HCT116 (cell line): ENCODE measurements at places on chromosomes 1 and 21. TPM values are rescaled to one million over a fixed set of nuclear protein-coding genes. Genes with fewer than 3 reads are reported as not detected.

- DNase-seq = no peak
These were observed 39.8 kb upstream of the FHAD1 start for GRCh38 chr1:15207031-15207828.

GRCh38 chr1:238955934-238956333 is 430.4 kb upstream of the CHRM3 start:
- DNase-seq = no peak

GRCh38 chr1:109803901-109804331 is 40.2 kb upstream of the EPS8L3 start:
- no peak for DNase-seq

DNA sequence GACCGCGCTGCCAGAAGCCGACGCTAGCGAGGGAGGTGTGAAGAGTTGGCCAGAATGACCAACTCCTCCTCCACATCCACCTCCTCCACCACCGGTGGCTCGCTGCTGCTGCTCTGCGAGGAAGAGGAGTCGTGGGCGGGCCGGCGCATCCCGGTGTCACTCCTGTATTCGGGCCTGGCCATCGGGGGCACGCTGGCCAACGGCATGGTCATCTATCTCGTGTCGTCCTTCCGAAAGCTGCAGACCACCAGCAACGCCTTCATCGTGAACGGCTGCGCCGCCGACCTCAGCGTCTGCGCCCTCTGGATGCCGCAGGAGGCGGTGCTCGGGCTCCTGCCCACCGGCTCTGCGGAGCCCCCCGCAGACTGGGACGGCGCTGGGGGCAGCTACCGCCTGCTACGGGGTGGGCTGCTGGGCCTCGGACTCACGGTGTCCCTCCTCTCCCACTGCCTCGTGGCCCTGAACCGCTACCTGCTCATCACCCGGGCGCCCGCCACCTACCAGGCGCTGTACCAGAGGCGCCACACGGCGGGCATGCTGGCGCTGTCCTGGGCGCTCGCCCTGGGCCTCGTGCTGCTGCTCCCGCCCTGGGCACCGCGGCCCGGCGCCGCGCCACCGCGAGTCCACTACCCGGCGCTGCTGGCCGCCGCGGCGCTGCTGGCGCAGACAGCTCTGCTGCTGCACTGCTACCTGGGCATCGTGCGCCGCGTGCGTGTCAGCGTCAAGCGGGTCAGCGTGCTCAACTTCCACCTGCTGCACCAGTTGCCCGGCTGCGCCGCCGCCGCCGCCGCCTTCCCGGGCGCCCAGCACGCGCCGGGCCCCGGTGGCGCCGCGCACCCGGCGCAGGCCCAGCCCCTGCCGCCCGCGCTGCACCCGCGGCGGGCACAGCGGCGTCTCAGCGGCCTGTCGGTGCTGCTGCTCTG is 1.2 kb downstream of the GPR88 start:
- DNase-seq = no peak

GRCh38 chr1:164337394-164337793 is 221.6 kb upstream of the PBX1 start:
- no peak for DNase-seq

DNA sequence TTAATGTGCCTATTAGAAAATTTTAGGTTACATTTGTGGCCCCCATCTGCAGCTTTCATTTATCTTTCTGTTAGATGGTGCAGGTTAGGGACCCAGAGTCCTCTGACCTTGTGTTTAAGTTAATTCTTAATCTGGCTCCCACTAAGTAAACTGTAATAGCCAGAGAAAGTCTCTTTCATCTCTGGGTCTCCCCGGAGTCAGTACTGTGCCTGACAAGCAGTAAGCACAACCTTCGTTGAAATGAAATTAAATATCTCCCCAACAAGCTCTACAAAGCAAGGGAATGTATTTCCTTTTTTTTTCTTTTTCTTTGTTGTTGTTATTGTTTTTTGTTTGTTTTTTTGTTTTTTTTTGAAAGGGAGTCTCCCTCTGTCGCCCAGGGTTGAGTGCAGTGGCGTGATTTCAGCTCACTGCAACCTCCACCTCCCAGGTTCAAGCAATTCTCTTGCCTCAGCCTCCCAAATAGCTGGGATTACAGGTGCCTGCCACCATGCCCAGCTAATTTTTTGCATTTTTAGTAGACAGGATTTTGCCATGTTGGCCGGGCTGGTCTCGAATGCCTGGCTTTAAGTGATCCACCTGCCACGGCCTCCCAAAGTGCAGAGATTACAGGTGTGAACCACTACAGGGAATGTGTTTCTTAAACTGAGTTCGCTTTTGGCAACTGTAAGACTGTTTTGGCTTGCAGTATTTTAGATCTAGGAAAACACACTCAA is 81.6 kb downstream of the HHIPL2 start:
- no peak for DNase-seq

DNA sequence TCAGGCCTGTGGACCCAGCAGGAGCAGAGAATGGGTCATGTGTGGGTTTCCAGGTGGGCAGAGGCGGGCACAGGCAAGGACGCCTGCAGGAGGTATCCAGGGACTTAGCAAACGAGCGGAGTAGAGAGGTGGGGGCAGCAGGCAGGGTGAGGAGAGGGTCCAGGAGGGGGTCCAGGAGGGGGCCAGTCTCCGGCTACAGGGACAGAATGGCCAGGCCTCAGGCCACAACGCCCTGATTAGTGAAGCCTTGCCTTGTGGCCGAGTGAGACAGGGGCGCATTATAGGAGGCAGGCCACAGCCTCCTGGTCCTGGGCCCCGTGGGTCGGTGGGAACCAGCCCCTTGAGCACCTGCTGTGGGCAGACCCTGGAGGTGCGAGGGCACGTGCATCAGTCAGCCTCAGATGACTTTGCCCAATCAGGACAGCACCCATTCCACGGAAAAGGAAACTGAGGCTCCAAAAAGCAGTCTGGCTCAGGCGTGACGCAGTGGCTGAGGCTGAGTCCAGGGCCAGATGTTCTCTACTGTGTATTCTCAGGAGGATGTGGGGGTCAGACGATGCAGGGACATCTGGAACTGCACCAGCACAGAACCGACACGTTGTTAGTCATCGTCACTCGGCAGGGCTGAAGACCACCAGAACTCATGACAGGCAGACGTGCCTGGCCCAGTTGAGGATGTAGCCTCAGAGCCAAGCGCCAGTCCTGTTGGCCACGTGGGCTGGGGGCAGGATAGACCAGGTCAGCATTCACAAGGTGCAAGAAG is 113.7 kb downstream of the CRYAA start:
- no peak for DNase-seq

GRCh38 chr1:9672444-9672843 is 20.9 kb downstream of the PIK3CD start:
- DNase-seq = no peak

GRCh38 chr1:33905241-33905640 is 41.4 kb downstream of the HMGB4 start:
- DNase-seq = no peak

Gene GRIK3
- total RNA-seq = not detected

Gene SLFNL1
- 0.20 TPM for total RNA-seq

Gene SLC22A15
- total RNA-seq = 3.1 TPM
